ENCODE measurements at places on chromosomes 1 and 21. TPM values are rescaled to one million over a fixed set of nuclear protein-coding genes. Genes with fewer than 3 reads are reported as not detected.
A peak's percentile ranks its signal among the peaks of the same experiment; 100 is the strongest.

The TMPRSS15 gene
- not detected for total RNA-seq

DNA sequence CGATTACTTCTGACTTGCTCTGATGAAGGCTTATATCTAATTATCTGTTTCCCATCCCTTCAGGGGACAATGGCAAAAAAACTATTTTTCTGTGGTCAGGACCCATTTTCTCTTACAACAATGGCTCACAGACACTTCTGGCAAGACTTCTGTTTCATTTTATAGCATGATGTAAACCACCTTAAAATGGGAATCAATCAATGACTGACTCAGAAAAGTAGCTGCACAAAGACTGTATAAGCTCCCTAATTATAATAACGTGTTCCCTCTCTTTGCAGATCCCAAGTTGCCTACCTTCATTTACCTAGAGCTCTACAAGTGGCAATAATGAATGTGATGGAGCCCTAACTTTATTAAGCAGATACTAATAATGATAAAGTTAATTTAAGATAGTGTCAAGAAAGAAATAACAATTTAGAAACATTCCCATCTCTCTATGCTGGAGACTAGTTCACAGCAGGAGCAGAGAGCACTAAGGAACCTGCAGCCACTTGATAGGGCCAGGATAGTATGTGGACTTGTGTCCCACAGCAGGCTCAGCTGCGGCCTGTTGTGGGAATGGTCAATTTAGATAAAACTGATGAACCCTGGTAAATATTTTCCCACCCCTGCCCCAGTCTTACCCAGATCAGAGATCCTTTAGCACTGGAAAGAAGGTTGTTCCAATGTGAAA is 538 bp downstream of the GBP2 start:
- peak; percentile 88 for DNase-seq
- H3K4me1 ChIP-seq, result peaks cover 15% of the 10 kb centered on the region
- H3K36me3 ChIP-seq, result no peaks in the 10 kb centered on the region
- peak overlapping the region; percentile 80 for H3K4me3 ChIP-seq

The FLVCR1 gene
- total RNA-seq, result 11.2 TPM

GRCh38 chr21:38831526-38832467 is 26.1 kb downstream of the ETS2 start:
- no peak overlapping the region for H3K4me3 ChIP-seq
- H3K36me3 ChIP-seq, result no peaks in the 10 kb centered on the region
- H3K27ac ChIP-seq, result peak overlapping the region; percentile 19
- H3K27me3 ChIP-seq, result no peaks in the 10 kb centered on the region
- peak; percentile 88 for DNase-seq

The KRTAP21-2 gene
- not detected for total RNA-seq

- no peak for DNase-seq
- H3K27ac ChIP-seq, result no peak overlapping the region
- no peak overlapping the region for H3K4me3 ChIP-seq
These were observed 3.5 kb downstream of the HHAT start for GRCh38 chr1:210332233-210332632.

DNA sequence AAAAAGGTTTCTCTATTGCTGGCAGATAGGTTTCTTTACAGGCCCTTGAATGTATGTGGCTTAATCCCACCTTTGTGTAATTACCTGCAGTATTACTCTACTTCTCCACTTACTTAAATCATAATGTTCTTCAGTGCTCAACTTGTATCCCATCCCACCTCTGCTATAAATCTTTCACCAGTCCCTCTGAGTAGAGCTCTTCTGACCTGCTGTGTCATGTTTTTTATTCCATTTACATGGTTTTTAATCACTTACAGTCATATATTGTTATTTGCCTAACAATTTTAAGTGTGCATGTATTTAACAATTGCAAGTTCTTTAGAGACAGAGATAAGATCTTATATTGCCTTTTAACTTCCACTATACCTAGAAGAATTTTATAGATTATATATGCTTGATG is 2.4 kb downstream of the TSEN15 start:
- H3K4me1 ChIP-seq, result peaks cover 42% of the 10 kb centered on the region
- H3K4me3 ChIP-seq, result no peak overlapping the region
- no peaks in the 10 kb centered on the region for H3K36me3 ChIP-seq
- no peak for DNase-seq
- H3K27me3 ChIP-seq, result peaks cover 4% of the 10 kb centered on the region
